ENCODE measurements at places on chromosomes 16 and 17.

DNA sequence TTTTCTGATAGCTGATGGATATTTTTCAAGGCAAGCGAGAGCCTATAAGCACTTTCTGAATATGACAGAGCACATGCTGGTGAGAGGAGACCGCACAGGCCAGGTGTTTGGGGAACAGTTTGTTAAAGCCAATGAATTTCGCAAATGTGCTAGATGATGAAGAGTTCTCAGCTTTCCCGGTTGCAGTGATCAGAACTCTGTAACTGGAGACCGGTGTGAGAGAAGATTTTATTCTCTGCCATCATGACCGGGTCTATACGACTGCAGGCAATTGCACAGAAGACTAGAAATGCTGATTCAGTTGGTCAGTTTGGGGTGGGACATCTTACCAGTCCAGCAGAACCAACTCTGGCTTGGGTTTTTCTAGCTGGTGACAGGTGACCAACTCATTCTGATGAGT is 25.4 kb downstream of the SMTNL2 start:
- no peak for DNase-seq

- DNase-seq = no peak
Observed at GRCh38 chr17:42133461-42134041, 10.9 kb downstream of the HSPB9 start.

DNA sequence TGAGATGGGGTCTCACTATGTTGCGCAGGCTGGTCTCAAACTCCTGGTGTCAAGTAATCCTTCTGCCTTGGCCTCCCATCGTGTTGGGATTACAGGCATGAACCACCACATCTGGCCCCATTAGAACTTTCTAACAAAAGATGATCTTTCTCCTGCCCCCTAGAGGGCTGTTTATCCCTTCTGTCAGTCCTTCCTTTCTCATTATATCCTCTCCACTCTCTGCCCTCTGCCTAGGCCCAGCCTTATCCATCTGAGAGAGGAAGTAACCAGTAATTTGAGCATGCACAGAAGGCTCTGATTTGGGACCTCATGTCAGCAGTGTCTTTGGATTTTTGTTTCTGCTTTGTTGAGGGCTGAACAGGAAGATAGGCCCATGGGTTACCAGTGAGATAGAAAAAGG is 4.4 kb upstream of the DHX40 start:
- no peak for DNase-seq

DNA sequence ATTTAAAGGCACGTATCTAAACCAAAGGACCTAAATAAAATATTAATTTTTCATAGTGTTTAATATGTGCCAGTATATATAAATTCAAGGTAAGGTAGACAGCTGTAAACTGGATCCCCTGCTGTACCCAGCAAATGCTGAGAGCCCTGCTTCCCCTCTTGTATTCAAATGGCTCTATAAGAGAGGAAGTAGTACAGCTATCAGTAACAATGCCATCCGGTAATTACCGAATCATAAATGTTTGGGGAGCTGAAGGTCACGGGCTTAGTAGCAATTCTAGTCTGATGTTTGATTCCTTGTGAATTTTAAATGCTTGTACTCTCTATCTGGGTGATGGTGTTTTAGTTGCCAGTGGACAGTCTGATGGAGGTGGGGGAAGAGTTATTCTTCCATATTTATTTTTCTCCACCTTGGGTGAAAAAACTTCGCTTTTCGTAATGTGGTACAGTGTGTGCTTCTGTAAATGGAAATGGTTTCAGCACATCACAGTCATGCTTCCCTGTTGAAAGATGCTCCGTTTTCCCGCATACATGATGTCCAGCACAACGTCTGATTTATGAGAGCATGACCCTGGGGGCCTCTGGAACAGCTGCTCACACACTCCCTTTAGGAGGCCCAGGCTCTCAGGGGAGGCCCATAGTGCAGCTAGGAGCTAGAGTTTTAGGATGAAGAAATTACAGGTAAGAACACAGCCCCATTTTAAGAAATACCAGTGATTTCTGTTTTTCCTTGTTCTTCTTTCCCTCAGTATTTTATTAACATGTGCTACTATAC is 423.9 kb downstream of the WWOX start:
- DNase-seq = no peak

- no peak for DNase-seq
Observed at GRCh38 chr17:80421381-80422090, 6.6 kb downstream of the ENDOV start.

DNA sequence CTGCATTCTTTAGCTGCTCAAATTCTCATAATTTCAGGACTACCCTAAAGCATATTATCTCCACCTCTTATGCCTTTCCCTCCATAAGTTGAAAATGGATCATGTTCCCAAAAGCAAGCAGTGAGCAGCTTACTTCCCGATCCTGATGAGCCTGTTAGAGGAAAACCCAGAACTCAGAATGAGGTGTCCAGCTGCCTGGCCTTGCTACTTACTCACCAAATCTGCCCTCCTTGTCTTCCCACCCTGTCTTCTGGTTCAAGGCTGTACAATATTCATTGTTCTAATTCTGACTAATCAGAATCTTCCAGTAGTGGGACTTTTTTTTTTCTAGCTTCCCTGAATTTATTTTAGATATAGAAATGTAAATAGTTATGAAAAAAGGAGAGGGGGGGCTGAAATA is 10.8 kb downstream of the LYRM1 start:
- DNase-seq = no peak

GRCh38 chr17:77666462-77666861 is 292.0 kb upstream of the TNRC6C start:
- no peak for DNase-seq

- peak; percentile 85 for DNase-seq
Observed at GRCh38 chr17:9120471-9120870, 99.2 kb downstream of the NTN1 start.

GRCh38 chr17:39722965-39723848 is 7.1 kb downstream of the MIEN1 start:
- peak; percentile 76 for DNase-seq

DNA sequence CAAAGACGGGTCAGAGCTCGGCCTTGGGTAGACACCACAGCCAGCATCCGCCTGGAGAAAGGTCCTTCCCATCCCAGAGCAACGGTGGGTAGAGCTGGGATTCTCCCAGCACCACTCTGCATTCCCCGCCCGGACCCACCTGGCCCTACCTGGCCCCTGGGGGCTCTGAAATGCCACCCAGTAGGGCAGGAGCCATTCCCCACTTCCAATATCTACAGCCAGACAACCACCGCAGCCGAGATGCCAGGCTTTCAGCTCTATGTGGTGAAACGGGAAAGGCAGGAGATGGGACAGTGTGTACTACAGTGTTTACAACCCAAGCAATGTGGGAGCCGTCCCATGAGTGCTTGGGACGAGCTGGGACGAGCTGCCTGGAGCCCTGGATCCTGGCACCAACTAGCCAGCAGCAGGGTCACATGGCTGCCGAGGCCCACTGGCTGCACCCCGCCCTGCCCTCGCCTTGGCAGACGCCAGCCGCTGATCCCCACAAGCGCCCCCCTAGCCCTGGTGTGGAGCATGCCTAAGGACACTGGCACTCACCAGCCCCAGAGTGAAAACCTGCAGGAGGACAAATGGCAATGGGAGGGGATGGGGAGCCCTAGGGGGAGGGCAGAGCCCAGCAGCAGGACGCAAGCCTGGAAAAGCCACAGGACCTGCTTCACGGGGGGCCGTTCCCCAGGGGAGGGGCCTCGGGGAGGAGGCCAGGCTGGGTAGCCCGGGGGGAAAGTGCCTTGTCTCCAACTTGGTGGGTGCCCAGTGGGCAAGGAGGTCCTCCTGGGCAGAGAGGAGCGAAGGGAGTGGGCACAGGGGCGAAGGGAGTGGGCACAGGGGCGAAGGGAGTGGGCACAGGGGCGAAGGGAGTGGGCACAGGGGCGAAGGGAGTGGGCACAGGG is 13.5 kb downstream of the TMC6 start:
- no peak for DNase-seq

GRCh38 chr17:8277317-8277716 is 11.2 kb upstream of the RANGRF start:
- DNase-seq = no peak
